ENCODE measurements at places on chromosomes 11 and 22. TPM values are rescaled to one million over a fixed set of nuclear protein-coding genes. Genes with fewer than 3 reads are reported as not detected.
A peak's percentile ranks its signal among the peaks of the same experiment; 100 is the strongest.

- DNase-seq: no peak
Measured at GRCh38 chr11:69655479-69656428, 14.8 kb downstream of the CCND1 start.

MPZL3 gene
- 5.8 TPM for total RNA-seq

DNA sequence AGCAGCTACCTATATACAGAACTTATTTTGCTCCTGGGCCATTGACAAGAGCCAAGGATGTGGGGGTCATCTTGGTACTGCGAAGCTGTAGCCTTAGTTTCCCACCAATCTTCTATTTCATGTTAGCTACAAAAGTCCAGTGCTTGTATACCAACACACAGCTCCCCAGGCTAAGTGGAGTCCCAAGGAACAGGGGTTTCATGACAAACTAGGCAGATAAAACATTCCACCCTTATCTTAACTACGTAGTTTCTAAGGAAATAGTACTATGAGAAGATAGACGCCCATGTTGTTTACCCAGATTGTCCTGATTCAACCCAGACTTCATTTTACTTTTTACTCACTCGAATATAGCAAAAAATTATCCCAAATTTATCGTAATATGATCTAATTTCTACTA is 218.5 kb downstream of the DYNC2H1 start:
- DNase-seq: no peak

LMO2 gene
- 22.3 TPM for total RNA-seq

GRCh38 chr11:115900111-115900510 is 395.9 kb upstream of the CADM1 start:
- DNase-seq: no peak

DNA sequence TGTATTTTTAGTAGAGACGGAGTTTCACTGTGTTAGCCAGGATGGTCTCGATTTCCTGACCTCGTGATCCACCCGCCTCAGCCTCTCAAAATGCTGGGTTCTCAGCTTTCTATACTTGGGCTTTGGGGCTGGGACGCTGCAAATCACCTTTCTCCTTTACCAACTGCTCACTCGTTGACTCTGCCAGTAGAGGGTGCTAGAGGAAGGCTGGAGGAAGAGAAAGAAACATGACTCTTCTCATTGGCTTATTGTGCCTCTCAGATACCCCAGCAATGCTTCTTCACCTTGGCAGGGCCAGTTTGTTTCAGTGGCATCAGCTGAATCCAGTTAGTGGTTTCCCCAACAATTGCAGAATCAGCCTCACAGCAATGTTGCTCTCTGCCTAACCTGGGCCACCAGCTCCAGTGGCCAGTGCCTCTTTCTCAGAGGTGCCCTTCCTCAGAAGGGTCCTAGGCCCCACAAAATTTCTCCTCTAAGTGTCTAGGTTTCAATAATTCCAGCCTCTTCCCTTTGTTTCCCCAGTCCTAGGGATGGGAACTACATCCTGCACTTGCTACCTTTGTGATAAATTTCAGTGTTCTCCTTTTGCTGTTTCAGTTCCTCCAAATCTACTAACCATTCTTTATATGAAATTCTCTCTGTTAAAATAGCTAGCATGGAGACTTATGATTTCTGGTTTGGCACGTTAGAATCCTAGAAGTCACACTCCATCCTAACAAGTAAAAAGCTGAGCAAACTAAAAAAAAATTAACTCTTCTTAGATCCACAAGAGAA is 71.5 kb upstream of the VSTM5 start:
- peak; percentile 2 for DNase-seq

DNA sequence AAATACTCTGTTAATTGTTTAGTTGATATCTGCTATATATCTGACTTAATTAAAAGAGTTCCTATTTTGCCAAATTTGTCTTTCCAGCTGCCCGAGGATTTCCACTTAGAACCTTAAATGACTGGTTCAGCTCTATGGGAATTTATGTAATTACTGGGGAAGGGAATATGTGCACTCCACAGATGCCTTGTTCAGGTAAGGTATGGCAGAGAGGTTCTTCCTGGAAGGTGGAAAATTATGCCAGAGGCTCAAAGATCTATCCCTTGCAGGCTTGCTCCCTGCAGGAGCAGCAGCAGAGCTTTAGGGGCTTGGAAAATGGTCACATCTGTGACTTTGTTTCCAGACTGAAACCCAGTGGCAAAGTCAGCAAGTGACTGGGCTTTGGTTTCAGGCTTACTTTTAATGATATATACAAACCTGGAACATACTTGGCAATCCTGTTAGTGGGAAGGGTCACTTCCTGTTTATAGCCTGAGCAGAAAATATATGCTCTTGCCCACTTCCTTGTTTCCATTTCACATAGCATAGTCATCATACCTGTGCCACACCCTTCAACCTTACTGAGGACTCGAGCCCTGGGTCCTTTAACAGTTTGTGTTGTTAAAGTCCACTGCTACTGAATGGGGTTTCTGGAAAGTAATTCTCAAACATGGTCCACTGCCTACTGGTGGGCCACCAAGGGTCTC is 23.7 kb downstream of the WBP2NL start:
- DNase-seq: no peak

- no peak for DNase-seq
Measured at GRCh38 chr11:34443136-34443535, 4.4 kb downstream of the CAT start.

MAP4K2 gene
- total RNA-seq: 26.3 TPM

OR8G5 gene
- not detected for total RNA-seq

DNA sequence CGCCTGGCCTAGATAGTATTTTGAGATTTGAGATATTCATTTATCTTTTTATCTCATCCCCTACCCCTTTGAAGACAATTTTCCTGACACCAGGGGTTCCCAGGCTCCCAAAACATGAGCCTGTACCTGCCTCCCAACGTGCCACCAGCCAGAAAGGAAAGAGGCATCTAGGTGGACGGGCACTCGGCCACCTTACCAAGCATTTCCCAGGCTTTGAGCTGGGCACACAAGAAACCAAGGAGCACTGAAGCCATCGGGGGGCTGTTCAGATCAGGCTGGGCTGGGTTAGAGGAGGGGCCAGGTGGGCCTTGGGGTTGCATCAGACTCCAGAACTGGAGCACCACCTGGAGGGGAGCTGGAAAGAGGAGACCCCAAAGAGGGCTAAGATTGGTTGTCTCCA is 28.5 kb upstream of the BAIAP2L2 start:
- DNase-seq: no peak

RTN4RL2 gene
- 0.72 TPM for total RNA-seq

CDCA5 gene
- 8.7 TPM for total RNA-seq

DNA sequence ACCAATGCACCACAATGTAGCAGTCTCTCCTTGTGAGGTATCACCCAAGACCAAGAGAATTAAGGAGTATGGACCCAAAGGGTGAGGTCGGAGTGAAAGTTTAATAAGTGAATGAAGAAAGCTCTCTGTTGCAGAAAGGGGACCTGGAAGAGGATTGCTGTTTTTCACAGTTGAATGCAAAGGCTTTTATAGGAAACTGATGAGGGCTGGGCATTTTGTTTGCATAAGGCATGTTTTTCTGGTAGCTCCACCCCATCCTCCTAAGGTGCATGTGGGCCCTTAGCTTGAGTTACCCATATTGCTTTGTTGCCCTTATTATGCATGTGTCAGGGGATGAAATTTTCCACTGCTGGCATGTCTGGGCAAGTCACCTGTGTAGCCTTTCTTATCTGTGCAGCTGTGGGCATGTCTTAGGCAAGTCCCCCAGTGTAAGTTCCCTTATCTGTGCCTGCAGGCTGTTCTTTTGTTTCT is 64.7 kb downstream of the BDNF start:
- no peak for DNase-seq

DNA sequence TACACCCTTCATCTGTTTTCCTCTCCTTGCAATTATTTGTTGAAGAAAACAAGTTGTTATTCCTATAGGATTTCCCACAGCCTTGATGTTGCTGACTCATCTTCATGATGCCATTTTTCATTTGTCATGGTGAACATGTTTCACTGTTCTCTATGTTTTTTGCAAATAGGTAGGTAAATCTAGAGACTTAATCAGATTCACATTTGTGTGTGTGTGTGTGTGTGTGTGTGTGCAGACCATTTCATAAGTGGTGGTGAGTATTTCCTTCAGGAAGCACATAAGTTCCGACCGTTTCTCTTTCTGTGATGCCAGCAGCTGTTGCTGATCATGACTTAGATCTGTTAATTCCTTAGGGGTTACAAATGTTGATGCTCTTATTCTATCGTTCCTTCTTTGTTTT is 80.3 kb upstream of the IZUMO1R start:
- DNase-seq: no peak

CCDC117 gene
- total RNA-seq: 26.8 TPM

SGSM1 gene
- 11.4 TPM for total RNA-seq

- no peak for DNase-seq
Measured at GRCh38 chr11:25939691-25940090, 392.2 kb upstream of the ANO3 start.

SCN4B gene
- 12.5 TPM for total RNA-seq

RIMBP3C gene
- total RNA-seq: 0.39 TPM

DNA sequence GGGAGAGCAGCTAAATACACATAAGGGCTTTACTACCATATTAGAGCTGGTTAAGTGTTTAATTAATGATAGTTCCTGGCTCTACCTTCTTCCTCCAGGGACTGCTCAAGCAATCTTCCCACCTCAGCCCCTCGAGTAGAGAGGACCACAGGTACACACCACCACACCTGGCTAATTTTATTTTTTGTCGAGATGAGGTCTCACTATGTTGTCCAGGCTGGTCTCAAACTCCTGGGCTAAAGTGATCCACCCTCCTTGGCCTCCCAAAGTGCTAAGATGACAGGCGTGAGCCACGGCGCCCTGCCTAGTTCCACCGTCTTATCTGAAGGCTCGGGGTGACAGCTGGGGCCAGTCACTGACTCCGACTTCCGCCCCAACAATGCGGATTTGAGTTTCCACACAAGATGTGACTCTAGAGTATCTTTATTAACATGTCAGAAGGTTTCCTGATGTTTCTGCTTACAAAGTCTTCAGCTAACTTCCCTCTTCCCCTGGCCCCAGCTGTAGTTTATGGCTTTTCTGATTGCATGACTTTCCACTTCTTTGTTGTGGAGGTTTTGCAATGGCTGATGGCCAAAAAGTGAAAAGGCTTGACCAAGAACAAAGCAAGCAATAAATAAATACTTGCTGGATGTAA is 16.8 kb downstream of the TPST2 start:
- no peak for DNase-seq

SCGB1D2 gene
- total RNA-seq: not detected

DNA sequence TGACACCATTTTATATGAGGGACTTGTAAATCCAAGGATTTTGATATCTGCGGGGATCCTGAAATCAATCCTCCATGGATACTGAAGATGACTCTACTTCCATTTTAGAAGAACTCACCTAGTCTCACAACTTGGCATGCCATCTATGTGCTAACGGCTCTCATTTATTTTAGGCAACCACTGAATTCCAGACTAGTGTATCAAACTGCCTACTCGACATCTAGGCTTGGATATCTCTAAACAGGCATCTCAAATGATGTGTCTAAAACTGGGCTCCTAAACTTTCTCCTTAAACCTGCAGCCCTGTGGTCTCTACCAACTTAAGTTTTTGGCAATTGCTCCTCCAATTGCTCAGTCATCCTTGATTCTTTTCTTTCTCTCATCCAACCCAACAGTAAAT is 31.2 kb upstream of the CLNS1A start:
- DNase-seq: no peak

DNA sequence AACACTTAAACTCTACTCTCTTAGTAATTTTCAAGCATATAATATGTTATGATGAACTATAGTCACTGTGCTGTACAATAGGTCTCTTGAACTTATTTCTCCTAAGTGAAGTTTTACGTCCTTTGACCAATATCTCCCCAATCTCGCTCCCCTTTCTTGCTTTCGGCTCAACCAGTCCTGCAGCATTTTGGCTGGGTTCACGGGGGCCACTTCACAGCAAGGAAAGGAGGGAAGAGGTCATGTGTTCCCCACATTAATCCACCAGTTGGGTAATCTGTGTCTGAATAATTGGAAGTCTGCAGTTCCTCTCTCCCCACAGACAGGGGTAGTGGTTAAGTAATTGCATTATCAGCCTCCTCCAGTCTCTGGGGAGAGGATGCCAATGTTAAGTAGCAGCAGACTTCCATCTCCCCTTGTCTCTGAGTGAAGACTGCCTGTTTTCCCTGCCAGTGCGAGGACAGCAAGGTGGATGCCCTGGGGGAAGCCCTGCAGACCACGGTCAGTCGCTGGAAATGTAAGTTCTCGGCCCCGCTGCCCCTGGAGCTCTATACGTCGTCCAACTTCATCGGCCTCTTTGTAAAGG is 59.2 kb upstream of the CRTAM start:
- no peak for DNase-seq

- DNase-seq: no peak
Measured at GRCh38 chr11:88355887-88356286, 18.4 kb upstream of the CTSC start.

DNA sequence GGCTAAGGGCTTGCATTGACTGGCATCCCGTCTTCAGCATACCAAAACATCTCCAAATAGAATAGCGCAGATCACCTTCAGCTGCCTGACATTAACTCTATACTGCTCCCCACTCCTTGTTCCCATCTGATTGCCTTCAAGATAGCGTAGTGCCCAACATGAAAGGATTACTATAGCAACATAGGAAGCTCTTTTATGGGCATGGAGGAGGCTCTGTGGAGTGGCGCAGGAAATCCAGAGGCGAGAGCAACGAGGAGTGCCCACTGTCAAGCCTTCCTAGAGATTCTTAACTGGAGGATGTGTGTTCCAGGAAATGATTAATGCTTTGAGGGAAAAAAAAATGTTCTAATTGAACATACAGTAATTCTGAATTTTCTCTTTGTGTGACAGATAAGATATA is 213.3 kb downstream of the CADM1 start:
- DNase-seq: no peak

SMC1B gene
- total RNA-seq: 0.11 TPM

NUP160 gene
- total RNA-seq: 48.0 TPM

C11orf86 gene
- not detected for total RNA-seq

DNA sequence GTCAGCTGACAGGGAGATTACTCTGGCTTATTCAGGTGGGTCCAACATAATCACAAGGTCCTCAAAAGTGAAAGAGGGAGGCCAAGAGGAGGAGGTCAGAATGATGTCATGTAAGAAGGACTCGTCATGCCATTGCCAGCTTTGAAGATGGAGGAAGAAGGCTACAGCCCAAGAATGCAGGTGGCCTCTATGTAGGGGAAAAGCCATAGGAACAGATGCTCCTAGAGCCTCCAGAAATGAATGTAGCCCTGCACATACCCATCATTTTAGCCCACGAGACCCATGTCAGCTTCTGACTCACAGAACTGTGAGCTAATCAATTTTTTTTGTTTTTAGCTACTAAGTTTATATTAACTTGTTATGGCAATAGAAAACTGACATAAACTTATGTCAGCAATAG is 171.1 kb downstream of the DBX1 start:
- no peak for DNase-seq

CST6 gene
- 0.17 TPM for total RNA-seq

GRCh38 chr11:21771097-21771496 is 421.8 kb upstream of the ANO5 start:
- peak; percentile 9 for DNase-seq

DNA sequence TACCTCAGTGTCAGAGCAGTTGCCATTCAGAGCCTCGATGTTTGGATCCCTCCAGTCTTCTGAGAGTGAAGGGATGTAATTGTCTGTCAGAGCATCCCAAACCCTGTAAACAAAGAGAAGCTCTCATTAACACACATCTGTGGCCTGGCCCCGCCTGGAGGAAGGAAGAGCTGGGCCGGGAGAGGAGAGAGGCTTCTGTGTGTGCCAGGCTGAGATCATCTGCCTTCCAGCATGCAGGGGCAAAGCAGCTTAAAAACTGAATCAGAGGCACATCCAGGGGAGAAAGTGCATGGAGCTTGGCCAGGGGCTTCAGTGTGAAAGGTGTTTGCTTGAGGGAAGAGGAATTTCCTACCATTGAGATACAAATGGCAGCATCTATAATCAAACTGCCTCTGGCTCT is 14.5 kb downstream of the FEZ1 start:
- DNase-seq: peak; percentile 46
